CD4-positive, CD25-positive, alpha-beta regulatory T cell (primary cell): ENCODE measurements at places on chromosomes 13 and 19. TPM values are rescaled to one million over a fixed set of nuclear protein-coding genes. Genes with fewer than 3 reads are reported as not detected.

DNA sequence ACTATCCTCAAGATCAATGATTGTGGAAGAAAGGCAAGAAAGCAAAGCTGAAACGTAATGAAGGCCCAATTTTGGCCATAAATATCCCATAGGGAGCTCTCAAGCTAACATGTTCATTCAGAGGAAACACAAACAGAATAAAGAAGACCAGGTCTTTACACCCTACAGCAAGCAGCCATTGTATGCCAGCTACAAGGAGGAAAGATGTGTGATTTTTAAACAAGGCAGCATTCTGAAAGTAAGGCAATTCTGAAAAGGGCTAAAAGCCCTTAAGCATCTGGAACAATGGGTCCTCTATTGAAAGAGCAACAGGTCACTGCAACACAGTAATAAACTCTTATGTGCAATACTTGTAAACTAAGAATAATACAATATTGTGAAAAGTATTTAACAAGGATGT, 1002.4 kb downstream of the SLITRK1 start:
- DNase-seq = no peak

- DNase-seq = no peak
Measured at GRCh38 chr13:33275916-33276315, 9.6 kb downstream of the STARD13 start.

DNA sequence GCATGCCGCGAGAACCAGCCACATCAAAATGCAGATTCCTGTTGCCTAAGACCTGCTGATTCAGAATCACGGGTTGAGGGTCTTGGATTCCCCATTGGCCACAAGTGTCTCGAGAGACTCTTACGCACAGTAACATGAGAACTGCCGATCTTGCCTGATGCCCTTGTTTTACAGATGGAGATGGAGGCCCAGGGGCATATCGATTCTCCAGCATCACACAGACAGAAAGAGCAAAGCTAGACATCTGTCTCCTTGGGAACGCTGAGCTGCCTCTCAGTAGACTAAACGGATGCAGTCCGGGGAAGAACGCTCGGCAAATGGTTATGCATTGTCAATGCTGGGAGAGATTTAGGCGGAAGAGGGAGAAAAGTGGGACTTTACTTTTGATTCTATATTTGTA, 5.4 kb downstream of the NLRP12 start:
- no peak for DNase-seq

Gene SYT3
- not detected for total RNA-seq

- peak; percentile 69 for DNase-seq
Measured at GRCh38 chr13:108342369-108343289, 73.1 kb downstream of the TNFSF13B start.

DNA sequence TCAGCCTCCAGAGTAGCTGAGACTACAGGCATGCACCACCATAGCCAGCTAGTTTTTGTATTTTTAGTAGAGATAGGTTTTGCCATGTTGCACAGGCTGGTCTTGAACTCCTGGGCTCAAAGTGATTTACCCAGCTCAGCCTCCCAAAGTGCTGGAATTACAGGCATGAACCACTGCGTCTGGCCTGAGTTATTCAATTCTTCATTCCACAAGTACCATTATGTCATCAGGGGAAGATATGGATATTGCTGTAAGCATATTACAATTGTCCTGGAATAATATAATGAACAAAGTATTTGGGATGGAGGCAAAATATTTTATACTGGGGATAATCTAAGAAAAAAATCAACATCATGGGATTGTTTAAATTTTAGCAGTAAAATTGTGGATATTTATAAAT, 646.0 kb upstream of the SLITRK6 start:
- no peak for DNase-seq
